ENCODE measurements at places on chromosomes 16 and 17.

GRCh38 chr17:68499587-68499986 is 12.6 kb upstream of the PRKAR1A start:
- no peak for DNase-seq

GRCh38 chr16:57345021-57345420 is 13.6 kb upstream of the CCL22 start:
- DNase-seq: no peak

GRCh38 chr16:745739-746138 is 4.9 kb upstream of the CIAO3 start:
- DNase-seq: no peak

- peak; percentile 42 for DNase-seq
Measured at GRCh38 chr17:2282297-2282873, 21.2 kb downstream of the SMG6 start.

- no peak for DNase-seq
Measured at GRCh38 chr16:54316095-54316889, 29.7 kb upstream of the IRX3 start.

DNA sequence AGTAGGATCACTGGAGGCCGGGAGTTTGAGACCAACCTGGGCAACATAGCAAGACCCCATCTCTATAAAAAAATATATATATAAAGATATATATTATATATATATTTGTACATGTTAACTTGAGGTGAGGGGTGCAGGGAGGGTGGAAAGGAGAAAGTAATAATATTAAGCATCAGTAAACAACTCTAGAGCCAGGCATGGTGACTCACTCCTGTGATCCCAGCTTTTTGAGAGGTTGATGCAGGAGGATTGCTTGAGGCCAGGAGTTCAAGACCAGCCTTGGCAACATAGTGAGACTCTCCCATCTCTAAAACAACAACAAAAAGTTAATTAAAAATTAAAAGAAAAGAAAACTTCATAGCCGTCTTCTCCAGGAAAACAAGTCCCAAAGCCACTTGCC is 61.7 kb upstream of the SMURF2 start:
- DNase-seq: no peak

DNA sequence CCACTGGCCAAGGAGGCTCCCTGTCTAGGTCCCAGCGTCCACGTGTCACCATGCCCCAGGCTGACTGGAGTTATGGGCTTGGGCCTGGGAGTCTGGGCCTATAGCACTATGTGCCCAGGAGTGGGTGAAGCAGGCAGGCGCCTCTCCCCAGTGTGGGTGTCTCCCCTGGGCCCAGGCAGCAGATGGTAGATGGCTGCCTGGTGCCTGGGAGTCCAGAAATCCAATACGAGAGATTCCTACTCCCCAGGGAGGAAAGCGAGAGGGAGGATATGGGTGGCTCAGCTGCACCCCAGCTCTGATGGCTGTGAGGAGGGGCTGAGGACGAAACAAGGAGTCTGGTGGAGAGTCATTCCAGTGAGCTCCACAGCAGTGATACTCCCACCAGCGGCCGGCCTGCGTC is 5.0 kb downstream of the KCNH6 start:
- no peak for DNase-seq

DNA sequence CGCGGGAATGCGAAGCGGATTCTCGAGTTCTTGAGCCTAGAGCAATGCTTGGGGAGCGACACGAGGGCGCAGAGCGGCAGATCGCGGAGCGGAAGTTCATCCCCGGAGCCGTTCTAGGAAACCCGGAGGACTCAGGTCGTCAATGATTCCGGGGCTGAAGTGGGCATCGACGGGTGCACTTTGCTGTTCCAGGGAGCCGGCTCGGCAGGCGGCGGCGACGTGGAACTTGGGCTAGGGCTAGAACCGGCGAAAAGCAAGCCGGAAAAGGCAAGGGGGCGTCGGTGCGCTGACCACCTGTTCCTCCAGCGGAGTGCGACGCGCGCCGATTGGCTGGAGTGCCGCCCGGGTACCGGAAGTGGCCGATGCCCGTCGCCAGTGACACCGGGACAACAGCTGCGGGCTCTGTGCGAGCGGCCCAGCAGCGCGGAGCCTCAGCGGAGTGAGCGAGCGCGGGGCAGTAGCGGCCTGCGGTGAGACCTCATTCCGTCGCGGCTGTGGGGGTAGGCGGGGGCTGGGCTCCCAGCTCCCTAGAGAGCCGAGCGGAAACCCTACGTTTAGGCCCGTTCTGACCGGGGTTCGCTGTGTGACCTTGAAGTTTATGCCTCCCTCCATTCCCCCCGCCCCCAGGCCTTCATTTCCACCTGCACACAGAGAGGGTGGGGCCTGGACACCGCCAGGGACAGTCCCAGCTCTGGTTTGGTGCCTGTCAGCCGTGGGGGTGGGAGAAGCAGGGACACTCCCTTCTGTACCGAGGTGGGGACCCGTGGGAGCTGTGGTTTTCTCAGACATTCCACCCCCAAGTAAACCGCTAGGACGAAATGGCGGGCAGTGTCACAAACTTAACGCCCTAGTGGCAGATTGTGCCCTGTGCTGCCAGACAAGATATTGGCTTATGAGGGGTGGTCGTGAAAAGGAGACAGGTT is at the start of gene ZFP3:
Gene ZFP3 (plus strand): TSS at position 362 of the 923 bp plus-strand sequence. CDS start 13,038 bp downstream, outside the sequence.
- no peak for DNase-seq

GRCh38 chr16:86991679-86992078 is 325.5 kb downstream of the C16orf95 start:
- DNase-seq: no peak

Data from SK-N-MC (cell line).